NB4 (cell line): ENCODE measurements at places on chromosomes 11 and 22.
A peak's percentile ranks its signal among the peaks of the same experiment; 100 is the strongest.

- DNase-seq: no peak
Observed at GRCh38 chr11:22432291-22433093, 94.3 kb downstream of the SLC17A6 start.

GRCh38 chr11:74989260-74989638 is 516 bp downstream of the NEU3 start:
- peak; percentile 31 for DNase-seq

GRCh38 chr11:69630017-69630416 is 10.9 kb upstream of the CCND1 start:
- DNase-seq: peak; percentile 36

DNA sequence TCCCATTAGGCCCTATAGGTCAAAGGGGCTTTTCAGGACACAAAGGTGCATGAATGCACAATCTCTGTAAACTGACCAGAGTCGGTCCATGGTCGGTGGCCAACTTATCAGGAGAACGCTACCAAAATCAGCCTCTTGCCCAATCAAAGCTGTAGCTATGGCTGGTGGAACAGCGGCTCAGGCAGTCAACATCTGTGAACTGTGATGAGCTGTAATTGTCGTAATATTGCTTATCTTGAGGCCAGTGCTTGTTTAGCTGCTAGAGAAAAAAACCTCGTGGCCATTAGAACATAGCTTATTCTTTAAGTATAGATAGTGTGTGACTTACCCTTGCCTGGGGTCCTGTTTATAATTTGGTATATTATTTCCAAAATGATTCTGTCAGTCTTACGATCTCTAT is 14.4 kb upstream of the CHST1 start:
- DNase-seq: no peak

DNA sequence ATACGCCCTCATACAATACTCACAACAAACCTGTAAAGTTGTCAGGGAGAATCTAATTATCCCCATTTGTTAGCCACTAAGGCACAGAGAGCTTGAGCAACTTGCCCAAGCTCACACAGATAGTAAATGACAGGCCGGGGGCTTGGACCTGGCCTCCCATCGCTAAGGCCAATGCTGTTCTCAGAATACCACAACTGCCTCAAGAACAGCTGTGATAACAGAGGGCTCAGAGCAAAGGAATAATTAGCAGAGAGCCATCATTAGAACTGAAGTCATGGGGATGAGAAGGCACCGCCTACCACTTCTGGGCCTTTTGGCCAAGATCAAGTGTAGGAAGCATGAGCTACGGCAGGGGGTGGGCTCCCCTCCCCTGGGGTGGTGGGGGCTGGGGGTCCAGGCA is 98.6 kb downstream of the FEZ1 start:
- DNase-seq: no peak

GRCh38 chr11:74749127-74749964 is 697 bp downstream of the RNF169 start:
- peak; percentile 90 for DNase-seq

GRCh38 chr22:37896181-37896592 is 9.9 kb upstream of the MICALL1 start:
- DNase-seq: peak; percentile 51

GRCh38 chr22:28873183-28873963 is 10.0 kb upstream of the ZNRF3 start:
- no peak for DNase-seq

GRCh38 chr22:33577862-33578411 is 342.3 kb downstream of the LARGE1 start:
- no peak for DNase-seq

DNA sequence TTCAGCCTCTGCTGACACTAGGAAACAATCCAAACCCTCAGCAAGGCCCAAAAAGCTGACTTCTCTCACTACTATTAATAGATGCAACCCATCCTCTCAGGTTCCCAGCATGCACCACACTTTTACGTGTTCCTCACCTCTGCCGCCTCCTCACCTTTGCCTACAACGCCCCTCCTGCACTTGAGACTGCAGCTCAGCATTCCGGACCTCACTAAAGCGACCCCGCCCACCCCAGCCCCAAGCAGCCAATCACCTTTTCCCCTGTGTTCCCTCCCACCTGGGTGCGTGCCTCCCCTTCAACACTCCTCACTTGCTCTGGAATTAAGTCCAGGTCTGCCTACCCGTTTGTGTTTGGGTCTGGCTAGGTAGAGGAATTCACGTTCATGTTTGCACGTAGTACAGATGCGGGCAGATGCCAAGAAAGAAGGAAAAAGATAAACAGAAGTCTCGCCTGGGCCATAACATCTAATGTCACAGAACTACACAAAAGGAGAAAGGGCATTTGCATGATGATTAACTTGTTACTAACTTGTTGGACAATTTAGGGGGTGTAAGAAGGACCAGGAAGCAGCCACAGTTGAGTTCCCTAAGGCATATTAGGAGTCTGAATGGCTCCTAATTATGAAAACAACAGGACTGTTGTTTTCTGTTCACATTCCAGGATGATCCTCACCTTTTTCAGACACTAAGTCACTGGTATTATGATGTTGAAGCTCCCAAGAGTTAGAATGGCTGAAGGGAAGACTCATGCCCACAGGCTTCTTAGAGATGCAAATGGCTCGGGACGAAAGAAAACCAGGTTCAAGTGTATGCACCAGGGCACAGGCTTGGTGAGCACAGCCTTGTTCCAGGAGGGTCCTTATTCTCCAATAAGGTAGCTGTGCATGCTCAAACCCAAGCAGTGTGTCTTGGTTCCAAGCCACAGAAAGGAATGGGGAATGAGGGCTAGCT is 102.2 kb downstream of the MICAL3 start:
- no peak for DNase-seq
